ENCODE measurements at places on chromosomes 12 and 14.

GRCh38 chr12:89756194-89756584 lies 47.6 kb upstream of the ATP2B1 start:
- no peak for DNase-seq

GRCh38 chr12:67854351-67854750 lies 134.9 kb upstream of the IFNG-AS1 start:
- no peak for DNase-seq

GRCh38 chr14:24605435-24606190 lies 3.9 kb downstream of the GZMH start:
- DNase-seq, result peak; percentile 2

DNA sequence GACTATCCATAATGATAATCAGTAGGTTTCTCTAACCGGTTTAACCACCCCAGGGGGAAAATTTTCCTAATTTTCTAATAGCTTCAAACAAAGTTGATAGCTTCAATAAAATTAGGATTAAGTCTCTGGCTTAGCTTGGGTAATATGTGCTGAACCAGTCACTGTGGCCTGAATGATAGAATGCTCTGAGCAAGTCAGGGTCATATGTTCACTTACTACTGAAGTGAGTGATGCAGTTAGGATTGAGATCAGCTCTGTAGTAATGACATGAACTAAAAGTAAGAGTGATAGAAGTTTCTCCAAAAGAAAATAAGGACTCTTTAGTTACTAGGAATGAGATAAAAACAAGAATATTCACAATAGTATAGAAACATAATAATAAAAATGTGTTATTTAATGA lies 32.6 kb downstream of the ETNK1 start:
- no peak for DNase-seq

DNA sequence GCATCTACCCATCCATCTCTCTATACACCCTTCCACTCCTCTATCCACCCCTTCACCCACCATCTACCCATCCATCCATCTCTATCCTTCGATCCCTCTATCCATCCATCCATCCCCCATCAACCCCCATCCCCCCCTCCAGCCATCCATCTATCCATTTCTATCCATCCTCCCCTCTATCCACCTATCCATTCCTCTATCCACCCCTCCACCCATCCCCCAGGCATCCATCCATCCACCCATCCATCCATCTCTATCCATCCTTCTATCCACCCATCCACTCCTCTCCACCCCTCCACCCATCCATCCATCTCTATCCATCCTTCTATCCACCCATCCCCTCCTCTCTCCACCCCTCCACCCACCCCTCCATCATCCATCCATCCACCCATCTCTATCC lies 17.5 kb upstream of the GPR132 start:
- DNase-seq, result no peak

GRCh38 chr12:1351926-1352325 lies 242.5 kb downstream of the FBXL14 start:
- no peak for DNase-seq

GRCh38 chr12:27653661-27654060 lies 42.6 kb upstream of the REP15 start:
- DNase-seq, result no peak

DNA sequence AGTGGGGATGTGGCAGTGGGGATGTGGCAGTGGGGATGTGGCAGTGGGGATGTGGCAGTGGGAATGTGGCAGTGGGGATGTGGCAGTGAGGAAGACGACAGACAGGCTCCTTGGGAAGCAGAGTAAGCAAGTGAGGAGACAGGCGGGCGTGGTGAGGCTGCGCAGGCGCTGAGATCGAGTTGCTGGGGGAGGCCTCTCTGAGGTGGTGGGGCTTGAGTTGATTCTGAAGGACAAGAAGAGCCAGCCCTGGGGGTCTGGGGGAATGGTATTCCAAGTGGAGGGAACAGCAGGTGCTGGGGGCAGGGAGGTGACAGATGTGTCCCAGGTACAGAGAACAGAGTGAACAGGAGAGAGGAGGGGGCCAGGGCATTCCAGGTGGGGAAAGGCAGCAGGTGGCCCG lies 33.8 kb upstream of the TSPAN9 start:
- DNase-seq, result no peak

- DNase-seq, result no peak
Observed at GRCh38 chr12:22164139-22164538, 118.1 kb downstream of the CMAS start.

GRCh38 chr14:99435327-99435726 lies 45.3 kb downstream of the SETD3 start:
- DNase-seq, result no peak

- no peak for DNase-seq
Observed at GRCh38 chr12:100797246-100797645, 2.7 kb downstream of the ANO4 start.

DNA sequence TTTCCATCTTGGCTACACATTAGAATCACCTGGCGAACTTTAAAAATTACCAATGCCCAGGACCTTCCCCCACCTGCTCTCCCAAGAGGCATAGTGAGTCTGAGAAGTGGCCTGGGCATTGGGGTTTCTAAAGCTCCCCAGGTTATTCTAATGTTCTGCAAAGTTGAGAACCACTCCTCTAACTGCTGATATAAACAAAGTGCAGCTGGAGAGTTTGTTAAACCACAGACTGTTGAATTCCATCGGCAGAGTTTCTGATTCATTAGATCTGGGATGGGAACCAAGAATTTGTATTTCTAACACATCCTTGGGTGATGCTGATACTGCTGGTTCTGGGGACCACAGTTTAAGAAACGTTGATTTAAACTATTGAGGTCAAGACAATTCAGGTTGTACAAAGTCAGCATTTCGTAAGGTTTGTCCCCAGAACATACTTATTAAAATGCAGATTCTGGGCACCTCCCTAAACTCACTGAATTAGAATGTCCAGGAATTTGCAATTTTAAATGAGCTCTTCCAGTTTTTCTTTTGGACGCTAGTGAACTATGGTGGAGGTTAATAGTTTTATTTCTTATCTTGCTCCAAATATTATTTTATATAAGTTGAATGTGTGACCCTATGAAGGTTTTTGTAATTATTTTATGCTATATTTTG lies 309.1 kb downstream of the NRXN3 start:
- DNase-seq, result no peak

- no peak for DNase-seq
Observed at GRCh38 chr12:79384551-79384950, 306.2 kb downstream of the PAWR start.

DNA sequence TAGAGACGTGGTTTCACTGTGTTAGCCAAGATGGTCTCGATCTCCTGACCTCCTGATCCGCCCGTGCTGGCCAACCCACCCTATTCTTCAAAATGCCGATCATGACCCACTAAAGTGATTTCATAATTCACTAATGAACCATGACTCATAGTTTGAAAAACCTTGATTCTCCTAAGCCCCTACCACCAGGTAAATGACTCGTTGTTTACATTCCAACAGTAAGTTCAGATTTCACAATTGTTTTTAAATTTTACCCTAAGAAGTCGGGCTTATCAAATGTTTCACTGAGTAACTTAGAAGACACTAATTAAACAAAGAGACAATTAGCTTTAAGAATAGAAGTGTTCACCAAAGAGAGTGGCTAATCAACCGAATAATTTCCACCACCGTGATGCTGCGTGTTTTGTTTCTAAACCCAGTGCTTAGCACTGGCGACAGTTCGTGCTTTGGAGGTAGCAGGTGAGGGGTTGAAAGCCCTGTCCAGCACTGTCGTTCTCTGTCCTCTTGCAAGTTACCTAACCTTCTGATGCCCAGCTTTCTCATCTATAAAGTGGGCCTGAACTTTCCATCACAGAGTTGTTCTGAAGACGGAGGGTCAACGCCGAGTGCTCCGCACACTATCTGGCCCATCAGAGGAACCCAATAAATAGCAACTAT lies 136.5 kb downstream of the NTF3 start:
- no peak for DNase-seq

DNA sequence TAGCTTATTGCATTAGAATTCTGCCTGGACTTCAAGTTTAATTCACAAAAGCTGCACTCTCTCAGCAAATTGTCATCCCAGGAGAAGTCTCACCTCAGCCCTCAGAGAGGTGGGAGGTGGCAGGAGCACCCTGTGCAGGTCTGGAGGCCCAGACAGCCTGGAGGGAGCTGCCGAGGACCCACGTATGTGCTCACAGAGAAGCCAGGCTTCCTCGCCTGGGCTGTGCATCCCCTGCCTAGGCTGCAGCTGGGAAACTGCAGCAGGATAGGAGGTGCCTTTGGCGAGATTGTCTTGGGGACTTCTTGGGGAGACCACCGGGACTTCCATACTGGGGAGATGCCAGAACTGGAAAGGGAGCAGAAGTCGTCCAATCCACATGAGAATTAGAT lies 8.8 kb downstream of the CPNE6 start:
- no peak for DNase-seq

DNA sequence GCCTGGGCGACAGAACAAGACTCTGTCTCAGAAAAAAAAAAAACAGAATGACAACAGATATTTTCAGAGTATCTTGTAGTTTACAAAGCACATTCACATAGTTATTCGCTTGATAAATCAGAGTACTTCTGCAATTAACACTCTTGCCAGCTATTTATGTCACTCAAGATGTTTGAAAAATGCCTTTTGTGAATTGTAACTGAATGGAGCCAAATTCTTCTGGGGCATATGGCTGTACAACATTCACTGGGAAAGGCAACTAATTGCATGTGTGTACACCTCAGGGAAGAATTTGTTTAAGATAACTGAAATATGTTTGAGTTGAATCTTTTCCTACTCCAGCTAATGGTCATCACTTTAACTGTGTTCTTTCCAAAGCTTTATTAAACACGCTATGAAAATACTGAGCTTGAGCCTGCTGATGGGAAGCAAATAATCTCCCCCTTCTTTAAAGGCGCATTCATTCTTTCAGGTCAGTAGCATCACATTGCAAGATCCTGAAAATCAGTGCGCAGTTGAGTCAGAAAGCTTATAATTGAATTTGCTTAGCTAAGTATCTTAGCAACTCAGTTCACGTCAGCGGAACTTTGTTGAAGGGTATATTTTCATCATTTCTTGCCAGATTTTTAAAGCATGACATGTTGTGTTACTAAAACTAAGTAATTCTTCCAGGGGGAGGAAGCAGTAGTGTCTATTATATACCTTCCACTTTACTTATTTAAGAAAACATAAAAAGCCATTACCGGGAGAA lies 66.6 kb downstream of the SINHCAF start:
- no peak for DNase-seq

DNA sequence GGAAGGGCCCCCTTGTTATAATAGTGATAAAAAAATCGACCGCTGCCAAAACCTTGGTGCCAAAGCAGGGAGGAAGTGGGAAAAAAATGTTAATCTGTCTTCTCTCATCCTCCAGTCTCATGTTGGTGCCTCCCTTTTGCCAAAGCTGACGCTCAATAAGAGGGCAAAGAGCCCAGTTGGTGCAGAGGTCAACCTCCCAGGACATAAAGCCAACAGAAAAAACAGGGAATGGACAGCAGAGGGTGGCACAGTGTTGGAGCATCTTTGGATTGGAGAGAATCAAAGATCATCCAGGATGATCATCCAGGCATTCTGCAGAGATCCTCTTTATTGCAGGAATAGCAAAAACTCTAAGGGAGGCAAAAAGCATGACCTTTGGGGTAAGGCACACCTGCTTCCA lies 9.8 kb upstream of the TTC9 start:
- DNase-seq, result no peak

GRCh38 chr12:126830778-126831680 lies 1435.9 kb upstream of the TMEM132C start:
- no peak for DNase-seq

DNA sequence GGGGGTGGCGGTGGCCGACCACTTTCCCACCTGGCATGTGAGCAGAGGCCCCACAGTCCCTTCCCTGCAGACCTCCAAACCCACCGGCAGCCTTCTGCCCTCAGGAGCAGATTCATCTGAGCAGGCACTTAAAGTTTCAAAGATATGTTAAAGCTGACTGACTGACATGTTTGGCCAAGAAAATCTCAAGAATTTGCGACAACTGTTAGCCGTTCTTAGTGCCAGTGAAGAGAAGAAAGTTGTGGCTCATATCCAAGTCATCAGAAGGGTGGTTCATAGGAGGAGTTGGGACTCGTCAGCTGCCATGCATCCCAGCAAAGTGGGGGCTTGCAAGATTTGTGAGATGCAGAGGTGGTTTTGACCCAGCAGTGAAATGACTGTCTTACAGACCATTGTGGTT lies 27.2 kb downstream of the ELK3 start:
- DNase-seq, result no peak

DNA sequence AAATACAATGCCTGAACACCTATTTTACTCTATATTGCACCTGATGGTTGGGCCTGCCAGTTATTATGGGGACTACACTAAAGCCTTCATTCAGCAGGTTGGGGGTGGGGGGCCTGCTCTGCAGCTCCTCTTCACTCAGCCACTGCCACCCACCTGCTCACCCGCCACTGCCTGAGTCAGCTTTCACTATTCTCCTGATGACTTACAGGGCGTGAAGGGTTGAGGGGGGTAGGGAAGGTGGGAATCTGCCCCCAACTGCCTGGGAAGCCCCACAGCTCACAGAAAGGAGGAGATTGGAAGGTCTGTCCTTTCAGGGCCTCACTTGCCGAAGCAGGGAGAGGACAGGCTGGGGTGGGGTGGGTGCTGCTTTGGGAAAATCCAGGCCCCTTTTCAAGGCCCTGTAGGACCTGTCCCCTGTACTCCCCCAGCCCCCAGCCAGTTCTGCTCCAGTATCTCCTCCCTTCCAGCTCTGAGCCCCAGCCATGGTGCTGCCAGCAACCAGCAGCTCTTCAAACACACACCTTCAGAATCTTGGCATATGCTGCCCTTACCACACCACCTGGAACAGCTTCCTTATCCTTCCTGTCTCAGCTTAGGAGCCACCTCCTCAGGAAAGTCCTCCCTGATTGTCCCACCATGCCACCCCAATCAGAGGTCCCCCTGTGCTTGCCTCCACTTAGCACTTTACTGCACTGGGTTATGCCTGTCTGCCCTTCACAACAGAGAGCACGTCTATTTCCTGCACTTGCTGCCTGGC lies 33.1 kb downstream of the IRF2BPL start:
- no peak for DNase-seq

GRCh38 chr12:11650286-11651281 lies 1.1 kb downstream of the ETV6 start:
- DNase-seq, result no peak

GRCh38 chr12:117367006-117367638 lies 5.7 kb upstream of the NOS1 start:
- DNase-seq, result peak; percentile 80
